HepG2 (cell line): ENCODE measurements at places on chromosomes 6 and 20.

DNA sequence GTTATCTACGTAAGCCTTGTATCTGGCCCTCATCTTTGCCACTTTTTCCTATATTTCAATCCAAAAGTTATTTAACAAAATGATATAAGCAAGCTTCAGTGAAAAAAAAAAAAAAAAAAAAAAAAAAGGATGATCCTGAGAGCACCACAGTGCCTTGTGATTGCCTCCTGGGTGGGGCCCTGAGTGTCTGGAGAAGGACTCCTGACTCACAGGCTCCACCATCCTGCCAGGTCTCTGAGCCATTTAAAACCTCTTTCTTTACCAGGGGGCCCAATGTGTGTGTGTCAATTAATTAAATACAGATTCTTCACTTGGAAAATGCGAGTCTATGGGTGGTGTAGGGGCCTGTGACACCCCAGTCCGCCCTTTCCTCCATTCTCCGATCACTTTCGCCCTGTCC lies 105.2 kb downstream of the SMOC2 start:
- no peak overlapping the region for H3K27ac ChIP-seq
- peaks cover 6% of the 10 kb centered on the region for H3K27me3 ChIP-seq
- no peaks in the 10 kb centered on the region for H3K4me1 ChIP-seq
- no peaks in the 10 kb centered on the region for H3K36me3 ChIP-seq
- DNase-seq, result no peak

GRCh38 chr6:16160794-16161193 lies 31.9 kb downstream of the MYLIP start:
- no peaks in the 10 kb centered on the region for H3K4me1 ChIP-seq
- peaks cover 36% of the 10 kb centered on the region; the same call in 2 of the 3 replicates for H3K27me3 ChIP-seq
- H3K36me3 ChIP-seq, result no peaks in the 10 kb centered on the region
- H3K4me3 ChIP-seq, result no peak overlapping the region
- DNase-seq, result no peak

GRCh38 chr20:33159713-33160112 lies 8.2 kb upstream of the BPIFA2 start:
- H3K27ac ChIP-seq, result no peak overlapping the region
- no peak overlapping the region for H3K4me3 ChIP-seq
- DNase-seq, result no peak
- peaks cover 49% of the 10 kb centered on the region for H3K27me3 ChIP-seq

GRCh38 chr6:1346101-1346500 lies 34.2 kb downstream of the FOXQ1 start:
- no peaks in the 10 kb centered on the region for H3K4me1 ChIP-seq
- H3K27ac ChIP-seq, result no peak overlapping the region
- no peak for DNase-seq

DNA sequence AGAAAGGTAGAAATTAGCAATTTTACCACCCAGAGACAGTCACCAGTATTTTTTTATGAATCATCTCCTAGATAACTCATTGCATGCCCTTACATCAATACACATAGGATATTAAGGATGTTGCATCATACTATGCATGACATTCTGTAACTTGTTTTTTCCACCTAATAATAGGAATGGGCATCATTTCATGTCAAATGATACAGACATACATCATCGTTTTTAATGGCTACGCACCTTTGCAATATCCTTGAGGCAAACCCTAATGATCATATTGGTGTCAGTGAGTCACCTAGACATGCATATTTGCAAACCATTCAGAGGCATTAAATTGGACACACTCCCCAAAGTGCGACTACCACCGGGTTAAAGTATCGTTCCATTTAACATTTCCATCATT lies 309.7 kb upstream of the AGPAT4 start:
- no peak overlapping the region for H3K4me3 ChIP-seq
- no peaks in the 10 kb centered on the region for H3K4me1 ChIP-seq
